ENCODE measurements at places on chromosomes 11 and 22. TPM values are rescaled to one million over a fixed set of nuclear protein-coding genes. Genes with fewer than 3 reads are reported as not detected.
A peak's percentile ranks its signal among the peaks of the same experiment; 100 is the strongest.

Gene PRR5L
- total RNA-seq = 6.1 TPM

GRCh38 chr11:4090258-4090657, 4.3 kb upstream of the RRM1 start:
- no peak for DNase-seq

GRCh38 chr11:73866586-73866996, 10.1 kb downstream of the COA4 start:
- peak; percentile 71 for DNase-seq

DNA sequence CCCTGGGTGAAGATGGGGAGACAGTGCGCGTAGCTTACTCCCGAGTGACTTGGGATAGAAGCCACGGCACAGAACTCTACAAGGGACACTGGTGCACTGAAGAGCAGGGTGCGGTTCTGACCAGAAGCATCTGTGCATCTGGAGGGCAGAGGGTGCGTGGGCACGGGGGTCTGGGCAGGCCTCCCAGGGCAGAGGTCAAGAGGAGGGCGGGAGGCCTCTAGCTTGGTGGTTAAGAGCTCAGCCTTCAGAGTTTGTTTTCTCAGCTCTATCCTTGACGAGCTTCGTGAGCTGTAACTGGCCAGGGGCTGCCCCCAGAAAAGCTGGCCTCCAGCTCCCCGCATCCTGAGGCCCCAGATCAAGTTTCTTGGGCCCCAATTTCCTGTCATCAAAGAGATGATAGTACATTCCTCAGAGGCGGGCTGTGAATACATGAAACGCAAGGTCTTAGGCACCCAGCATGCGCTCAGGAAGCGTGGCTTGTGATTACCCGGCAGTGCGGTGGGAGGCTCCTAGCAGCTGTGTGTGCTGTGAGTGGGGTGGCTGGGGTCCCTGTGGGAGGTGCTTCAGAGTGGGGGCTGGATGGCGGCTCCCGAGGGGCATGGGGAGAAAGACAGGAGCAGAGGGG, 6.0 kb upstream of the BID start:
- DNase-seq = no peak

DNA sequence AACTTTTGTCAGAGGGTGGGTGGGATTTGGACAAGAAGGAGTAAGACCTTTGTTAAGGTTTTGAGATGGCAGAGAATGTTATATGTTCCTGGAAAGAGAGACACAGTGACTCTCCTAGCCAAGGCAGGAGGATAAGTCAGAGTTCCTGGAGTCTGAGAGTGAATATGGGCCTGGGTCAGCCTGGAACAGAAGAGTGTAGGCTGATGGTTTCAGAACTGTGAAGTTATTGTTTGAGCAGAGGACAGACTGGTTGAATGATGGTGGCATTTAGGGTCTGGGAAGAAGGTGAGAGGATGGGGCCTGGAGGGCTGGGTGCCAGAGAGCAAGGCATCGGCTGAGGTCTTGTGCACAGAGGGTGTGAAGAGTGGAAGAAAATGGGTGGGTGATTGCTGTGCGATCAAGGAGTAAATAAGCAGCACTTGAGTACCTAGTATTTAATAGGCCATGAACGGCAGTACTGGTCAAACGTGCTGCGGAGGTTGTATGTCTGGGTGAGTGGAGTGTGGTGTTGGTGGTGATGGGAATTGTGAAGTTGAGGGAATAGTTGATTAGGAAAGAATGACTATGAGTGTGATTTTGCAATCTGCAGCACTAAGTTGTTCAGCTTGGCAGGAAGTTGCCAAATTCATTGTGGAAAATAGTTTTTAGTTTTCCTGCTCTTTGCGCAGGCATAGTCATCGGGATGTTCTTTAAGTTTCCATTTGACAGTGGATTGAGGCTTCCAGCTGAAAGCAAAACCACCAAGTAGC, 1.8 kb downstream of the PANX1 start:
- peak; percentile 36 for DNase-seq

Gene TNNT3
- not detected for total RNA-seq
